ENCODE measurements at places on chromosomes 1 and 21.
A peak's percentile ranks its signal among the peaks of the same experiment; 100 is the strongest.

DNA sequence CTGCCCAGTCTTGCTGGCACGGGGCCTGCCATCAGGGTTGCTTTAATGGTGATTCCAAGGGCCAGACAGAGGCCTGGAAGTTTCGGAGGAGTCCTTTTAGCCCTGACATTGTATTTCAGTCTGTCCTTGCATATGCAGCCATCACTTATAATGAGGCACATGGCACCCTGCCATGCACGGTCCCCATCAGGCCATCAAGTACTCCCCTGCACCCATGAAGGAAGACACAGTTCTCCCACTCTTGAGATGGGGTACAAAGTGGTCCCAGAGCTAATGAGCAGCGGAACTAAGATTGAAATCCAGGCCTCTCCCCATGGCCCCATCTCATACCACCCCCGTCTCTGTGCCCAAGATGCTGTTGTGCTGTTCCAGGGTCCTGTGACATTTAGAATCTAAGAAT, 596.6 kb downstream of the PTPRU start:
- DNase-seq: no peak

GRCh38 chr1:232278925-232279324, 351.0 kb downstream of the SIPA1L2 start:
- no peak for DNase-seq

GRCh38 chr1:93722081-93723031, 40.7 kb upstream of the BCAR3 start:
- DNase-seq: no peak

DNA sequence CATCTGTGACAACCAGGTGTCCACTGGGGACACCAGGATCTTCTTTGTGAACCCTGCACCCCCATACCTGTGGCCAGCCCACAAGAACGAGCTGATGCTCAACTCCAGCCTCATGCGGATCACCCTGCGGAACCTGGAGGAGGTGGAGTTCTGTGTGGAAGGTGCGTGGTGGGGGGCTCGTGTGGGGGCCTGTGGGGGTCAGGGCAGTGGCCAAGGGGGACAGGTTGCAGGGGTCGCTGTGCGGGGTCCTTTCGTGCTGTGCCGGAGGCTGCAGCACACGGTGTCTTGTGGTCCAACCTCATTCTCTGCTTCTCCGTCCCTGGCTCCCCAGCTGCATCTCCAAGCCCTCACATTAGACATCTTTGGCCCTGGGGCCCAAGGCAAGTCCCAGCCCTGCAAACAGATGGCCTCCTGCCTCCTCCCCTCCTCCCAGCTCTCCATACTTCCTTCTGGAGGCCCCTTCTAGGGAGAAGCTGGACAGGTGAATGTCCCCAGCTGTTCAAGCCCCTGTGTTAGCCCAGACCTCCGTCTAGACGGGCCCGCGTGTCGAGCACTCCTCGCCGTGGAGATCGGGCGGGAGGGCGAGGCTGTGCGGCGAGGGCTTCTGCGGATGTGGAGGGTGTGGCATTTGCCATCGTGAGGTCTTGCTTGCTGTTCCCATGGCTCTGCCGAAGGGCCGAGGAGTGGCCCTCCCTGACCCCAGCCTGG, 2.5 kb downstream of the AGRN start:
- DNase-seq: no peak

GRCh38 chr1:244436336-244437085, 15.2 kb downstream of the ADSS2 start:
- no peak for DNase-seq

- peak; percentile 25 for DNase-seq
These were observed 57.3 kb upstream of the DIRAS3 start for GRCh38 chr1:68107771-68108170.

DNA sequence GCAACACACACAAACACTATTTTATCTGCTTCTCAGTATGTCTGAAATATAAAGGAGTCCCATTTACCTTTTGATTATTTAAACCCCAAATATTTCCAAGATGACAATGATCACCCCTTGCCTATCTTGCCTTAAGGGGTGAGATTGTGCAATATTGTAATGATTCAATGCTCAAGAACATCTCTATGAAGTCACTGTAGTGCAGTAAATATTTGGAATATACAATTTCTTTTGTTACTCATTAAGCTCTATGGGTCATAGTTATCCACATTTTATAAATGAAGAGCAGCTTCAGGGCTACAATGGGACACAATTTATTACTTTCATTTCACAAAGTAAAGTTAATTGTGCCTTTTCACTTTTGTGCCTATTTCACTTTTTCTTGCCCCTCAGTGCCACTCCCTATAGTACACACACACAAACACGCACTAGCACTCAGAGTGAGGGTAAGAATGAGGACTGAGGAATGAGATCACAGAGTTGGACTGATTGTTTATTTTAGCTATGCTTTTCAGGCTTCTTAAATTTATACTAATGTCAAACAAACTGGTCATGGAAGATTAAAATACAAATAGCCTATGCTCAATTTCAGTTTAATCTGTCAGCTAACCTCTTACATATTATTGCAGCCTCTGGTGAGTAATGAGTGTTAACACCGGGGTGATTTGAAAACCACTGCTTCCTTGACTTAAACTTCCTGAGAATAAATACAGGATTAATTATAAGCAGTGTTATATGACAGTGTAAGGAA, 521.0 kb upstream of the B3GALT2 start:
- DNase-seq: no peak

- no peak for DNase-seq
These were observed 38.8 kb downstream of the FRRS1 start for GRCh38 chr1:99727575-99728185.

- DNase-seq: peak; percentile 99
These were observed at the start of gene SSX2IP for GRCh38 chr1:84690397-84691121. Gene SSX2IP (minus strand): TSS chr1:84690461. CDS start chr1:84671219, 19,242 bp downstream.

DNA sequence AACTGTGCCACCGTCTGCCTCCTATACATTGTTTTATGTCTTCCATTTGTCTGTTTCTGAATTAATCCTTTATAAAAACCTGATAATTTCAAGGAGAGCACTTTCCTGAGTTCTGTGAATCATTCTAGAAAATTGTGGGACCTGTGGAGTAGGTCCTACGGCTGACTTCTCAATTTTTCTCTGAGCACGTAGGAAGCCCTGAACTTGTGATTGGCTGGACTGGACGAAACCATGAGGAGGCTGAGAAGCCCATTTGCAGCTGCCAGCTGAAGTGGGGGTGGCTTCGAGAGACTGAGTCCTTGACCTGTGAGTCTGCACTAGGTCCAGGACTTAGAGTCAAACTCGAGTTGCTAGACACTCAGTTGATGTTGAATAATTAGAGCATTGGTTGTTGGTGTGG, 277.1 kb upstream of the NCAM2 start:
- DNase-seq: peak; percentile 32

- DNase-seq: no peak
These were observed 10.9 kb downstream of the PEAR1 start for GRCh38 chr1:156904187-156904959.
